ENCODE measurements at places on chromosomes 6 and 20. TPM values are rescaled to one million over a fixed set of nuclear protein-coding genes. Genes with fewer than 3 reads are reported as not detected.
A peak's percentile ranks its signal among the peaks of the same experiment; 100 is the strongest.

GRCh38 chr6:2839195-2839981 lies 2.3 kb downstream of the SERPINB1 start:
- H3K4me1 ChIP-seq, result peaks cover 7% of the 10 kb centered on the region
- no peak overlapping the region for H3K27ac ChIP-seq
- no peaks in the 10 kb centered on the region for H3K27me3 ChIP-seq
- no peaks in the 10 kb centered on the region for H3K36me3 ChIP-seq
- H3K4me3 ChIP-seq, result no peak overlapping the region

- H3K27ac ChIP-seq, result peak overlapping the region; percentile 72
- peaks cover 35% of the 10 kb centered on the region for H3K4me1 ChIP-seq
- H3K27me3 ChIP-seq, result no peaks in the 10 kb centered on the region
Measured at GRCh38 chr6:35048631-35049083, 92.5 kb downstream of the TCP11 start.

DNA sequence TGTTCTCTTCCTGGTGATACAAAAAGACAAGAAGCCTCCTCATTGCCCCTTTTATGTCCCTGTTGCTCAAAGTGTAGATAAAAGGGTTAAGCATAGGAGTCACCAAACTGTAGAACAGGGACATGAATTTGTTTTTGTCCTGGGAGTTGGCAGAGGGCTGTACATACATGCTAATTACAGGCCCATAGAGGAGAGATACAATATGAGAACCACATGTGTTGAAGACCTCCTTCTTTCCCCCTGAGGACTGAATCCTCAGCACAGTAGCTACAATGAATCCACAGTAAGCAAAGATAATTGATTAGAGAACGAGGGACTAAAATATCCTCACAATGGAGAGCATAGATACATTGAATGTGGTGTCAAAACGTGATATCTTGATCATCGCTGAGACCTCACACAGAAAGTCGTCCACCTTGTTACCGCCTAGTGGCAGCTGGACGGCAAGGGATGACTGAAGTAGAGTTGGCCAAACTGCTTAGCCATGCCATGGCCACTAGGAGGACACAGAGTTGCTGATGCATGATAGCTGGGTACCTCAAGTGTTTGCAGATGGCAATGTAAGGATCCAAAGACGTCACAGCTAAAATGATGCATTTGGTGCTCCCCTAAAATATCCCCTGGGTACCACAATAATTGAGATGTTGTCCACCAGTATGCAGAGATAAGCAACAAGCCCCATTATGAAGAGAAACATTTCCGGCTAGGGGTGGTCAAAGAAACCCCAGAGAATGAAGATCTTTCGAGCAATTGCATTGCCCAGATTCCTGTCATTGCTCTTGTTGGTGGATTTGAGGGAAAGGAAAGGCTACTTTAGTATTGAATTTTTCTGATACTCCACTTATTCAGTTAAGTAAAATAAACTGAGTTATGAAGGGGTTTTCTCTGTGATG lies 15.0 kb downstream of the OR2B3 start:
- no peaks in the 10 kb centered on the region for H3K36me3 ChIP-seq
- no peaks in the 10 kb centered on the region for H3K4me1 ChIP-seq
- no peak overlapping the region for H3K4me3 ChIP-seq
- no peak overlapping the region for H3K27ac ChIP-seq

GRCh38 chr6:142692942-142693341 lies 252.0 kb downstream of the HIVEP2 start:
- H3K4me1 ChIP-seq, result peaks cover 8% of the 10 kb centered on the region
- no peak overlapping the region for H3K4me3 ChIP-seq
- peak; percentile 66 for DNase-seq
- no peaks in the 10 kb centered on the region for H3K27me3 ChIP-seq

DNA sequence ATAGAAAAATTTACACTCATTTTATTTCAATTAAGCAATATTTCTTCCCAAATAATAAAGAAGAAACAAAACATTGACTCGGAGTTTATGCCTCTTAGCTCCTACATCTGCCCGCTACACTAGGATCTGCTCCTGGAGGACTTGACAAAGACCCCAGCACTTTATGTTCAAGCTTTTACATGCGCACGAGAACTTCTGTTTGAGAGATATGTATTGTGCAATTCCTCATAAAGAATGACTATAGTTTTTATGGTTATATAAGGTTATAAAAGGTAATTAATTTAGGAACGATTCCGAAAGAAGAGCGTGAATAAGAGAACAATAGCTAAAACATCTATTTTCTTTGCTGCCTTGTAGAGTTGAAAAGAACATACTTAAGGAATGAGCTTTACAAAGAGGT lies 12.4 kb upstream of the RALY start:
- H3K27me3 ChIP-seq, result no peaks in the 10 kb centered on the region
- H3K36me3 ChIP-seq, result no peaks in the 10 kb centered on the region
- no peak for DNase-seq

GRCh38 chr20:8744228-8744844 lies 324.6 kb upstream of the PLCB4 start:
- H3K27me3 ChIP-seq, result no peaks in the 10 kb centered on the region
- no peaks in the 10 kb centered on the region for H3K4me1 ChIP-seq
- DNase-seq, result no peak
- no peaks in the 10 kb centered on the region for H3K36me3 ChIP-seq

The COL19A1 gene
- 0.20 TPM for polyA plus RNA-seq

Measured in ovary (tissue), 10 donors.